ENCODE measurements at places on chromosomes 1 and 21.

DNA sequence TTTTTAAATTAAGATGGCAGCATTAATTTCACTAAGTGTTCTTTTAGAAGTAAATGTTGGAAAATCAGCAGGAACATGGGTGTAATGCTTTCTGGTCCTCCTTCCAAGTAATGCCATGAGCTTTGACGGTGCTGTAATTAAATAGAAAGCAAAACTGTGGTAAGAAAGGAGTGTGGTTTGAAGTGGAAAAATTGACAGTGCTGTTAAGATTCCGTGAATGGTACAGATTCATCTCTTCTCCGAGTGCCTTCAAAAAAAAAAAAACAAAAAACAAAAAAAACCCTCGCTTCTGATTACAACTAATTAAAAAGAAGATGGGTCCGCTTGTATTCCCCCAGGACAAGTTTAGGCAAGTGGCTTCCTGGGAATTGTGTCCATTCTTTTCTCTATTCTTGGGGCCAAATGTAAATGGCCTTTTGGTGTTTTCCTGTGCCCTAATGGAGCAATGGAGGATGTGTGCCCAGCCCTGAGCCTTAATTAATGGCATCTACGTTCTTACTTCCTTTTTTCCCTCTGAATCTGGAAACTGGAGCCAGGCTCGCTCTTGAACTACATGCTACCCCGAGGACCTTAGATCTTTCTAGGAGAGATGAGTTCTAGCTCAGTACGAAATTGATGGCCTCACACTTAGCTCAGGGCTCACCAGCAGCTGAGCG is 5.1 kb downstream of the LMO4 start:
- peak; percentile 33 for DNase-seq

DNA sequence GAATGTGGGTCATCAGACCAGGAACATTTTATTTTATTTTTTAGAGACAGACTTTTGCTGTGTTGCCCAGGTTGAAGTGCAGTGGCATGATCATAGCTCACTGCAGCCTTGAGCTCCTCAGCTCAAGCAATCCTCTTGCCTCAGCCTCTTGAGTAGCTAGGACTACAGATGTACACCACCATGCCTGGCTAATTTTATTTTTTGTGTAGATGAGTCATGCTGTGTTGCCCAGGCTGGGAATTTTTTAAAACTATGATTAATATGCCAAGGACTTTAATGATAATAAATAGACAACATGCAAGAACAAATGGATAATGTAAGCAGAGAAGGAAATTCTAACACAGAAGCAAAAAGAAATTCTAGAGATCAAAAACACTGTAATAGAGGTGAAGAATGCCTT is 142.4 kb downstream of the AK5 start:
- DNase-seq, result no peak

GRCh38 chr1:184768467-184768866 is 13.8 kb upstream of the EDEM3 start:
- no peak for DNase-seq

GRCh38 chr1:237482777-237483176 is 407.9 kb downstream of the ZP4 start:
- DNase-seq, result no peak

- DNase-seq, result no peak
Observed at GRCh38 chr21:35987475-35987874, 72.9 kb downstream of the SETD4 start.

GRCh38 chr21:46326110-46326703 is 2.3 kb downstream of the PCNT start:
- DNase-seq, result no peak

- no peak for DNase-seq
Observed at GRCh38 chr1:78375996-78376395, 114.8 kb upstream of the PTGFR start.

DNA sequence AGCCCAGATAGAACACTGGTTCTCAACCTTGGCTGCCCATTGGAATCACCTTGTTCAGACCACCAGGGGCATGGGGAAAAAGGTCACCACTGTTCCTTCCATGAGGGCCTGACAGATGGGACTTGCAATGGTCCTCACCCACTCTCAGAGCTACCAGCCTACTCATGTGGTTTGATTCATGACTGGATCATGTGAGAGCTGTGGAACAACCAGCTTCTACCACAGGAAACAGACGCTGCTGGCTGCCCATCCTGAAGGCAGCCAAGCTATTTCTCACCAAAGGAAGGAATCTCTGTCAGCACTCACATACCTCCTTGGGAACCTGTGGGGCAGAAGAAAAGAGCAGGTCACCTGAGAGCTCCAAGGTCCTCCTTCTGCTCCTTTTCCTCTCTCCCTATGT is 53.6 kb downstream of the CAPN8 start:
- DNase-seq, result no peak

GRCh38 chr1:74681449-74681848 is 7.9 kb upstream of the ERICH3 start:
- no peak for DNase-seq

- no peak for DNase-seq
Observed at GRCh38 chr1:156157506-156157905, 4.1 kb downstream of the SEMA4A start.

GRCh38 chr1:223417444-223417843 is 24.2 kb downstream of the CCDC185 start:
- no peak for DNase-seq

DNA sequence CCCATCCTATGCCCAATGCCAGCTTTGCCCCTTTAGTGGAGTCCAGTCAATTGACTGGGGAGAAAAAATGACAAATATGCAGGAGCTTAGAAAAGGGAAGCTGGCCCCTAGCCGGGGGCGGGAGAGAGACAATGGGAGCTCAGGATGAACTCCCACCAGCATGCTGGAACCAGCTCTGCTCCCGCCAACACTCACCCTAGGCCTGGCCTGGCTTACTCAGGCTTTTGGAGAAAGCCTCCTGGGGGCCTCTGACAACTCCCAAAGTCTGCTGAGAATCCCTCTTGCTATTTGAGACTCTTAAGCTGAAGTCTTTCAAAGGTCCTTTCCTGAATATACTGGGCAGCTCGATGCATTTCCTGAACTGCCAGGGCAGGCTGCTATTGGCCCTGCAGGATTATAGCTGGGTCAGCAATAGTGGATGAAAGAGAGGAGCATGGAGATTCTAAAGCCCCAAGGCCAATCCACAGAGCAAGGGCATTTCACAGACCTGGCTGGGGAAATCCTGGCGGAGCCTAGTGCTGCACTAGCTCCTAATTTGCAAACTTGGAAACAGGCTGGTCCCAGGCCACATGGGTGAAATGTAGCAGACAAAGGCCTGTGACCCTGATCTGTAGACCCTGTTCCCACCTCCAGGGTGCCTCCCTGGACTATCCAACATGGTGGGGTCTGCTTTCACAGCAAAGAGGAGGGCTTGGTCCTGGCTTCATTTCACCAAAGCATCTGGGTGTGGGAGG is 35.7 kb upstream of the CLSTN1 start:
- no peak for DNase-seq

- DNase-seq, result no peak
Observed at GRCh38 chr1:85448358-85448757, 16.6 kb downstream of the DDAH1 start.

GRCh38 chr1:55171694-55172093 is 43.5 kb downstream of the USP24 start:
- DNase-seq, result no peak

GRCh38 chr1:222716393-222716792 is 4.0 kb downstream of the BROX start:
- no peak for DNase-seq

DNA sequence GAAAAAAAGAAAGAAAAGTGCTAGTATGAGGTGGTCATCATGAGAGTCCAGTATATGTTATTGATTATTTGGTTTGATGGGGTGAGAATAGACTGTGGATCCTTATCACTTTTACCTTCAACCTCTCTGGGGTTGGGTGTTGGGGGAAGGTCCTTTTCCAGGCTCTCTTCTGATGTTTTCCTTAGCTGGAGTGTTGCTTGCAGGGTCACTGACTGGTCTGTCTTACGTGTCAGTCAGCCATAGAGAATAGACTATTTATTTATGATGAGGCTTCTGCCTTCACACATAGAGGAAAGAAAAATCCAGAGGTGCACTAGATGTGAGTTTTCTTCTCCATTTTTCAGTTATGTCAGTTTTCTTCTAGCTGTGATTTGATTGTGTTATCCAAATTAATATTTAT is 36.5 kb downstream of the MAP3K21 start:
- no peak for DNase-seq
